Stimulated activated CD8-positive, alpha-beta memory T cell treated with anti-CD3 and anti-CD28 coated beads, Interleukin-4, amount 100 ng/mL, for 4 hours (primary cell): ENCODE measurements at places on chromosomes 4 and X.

DNA sequence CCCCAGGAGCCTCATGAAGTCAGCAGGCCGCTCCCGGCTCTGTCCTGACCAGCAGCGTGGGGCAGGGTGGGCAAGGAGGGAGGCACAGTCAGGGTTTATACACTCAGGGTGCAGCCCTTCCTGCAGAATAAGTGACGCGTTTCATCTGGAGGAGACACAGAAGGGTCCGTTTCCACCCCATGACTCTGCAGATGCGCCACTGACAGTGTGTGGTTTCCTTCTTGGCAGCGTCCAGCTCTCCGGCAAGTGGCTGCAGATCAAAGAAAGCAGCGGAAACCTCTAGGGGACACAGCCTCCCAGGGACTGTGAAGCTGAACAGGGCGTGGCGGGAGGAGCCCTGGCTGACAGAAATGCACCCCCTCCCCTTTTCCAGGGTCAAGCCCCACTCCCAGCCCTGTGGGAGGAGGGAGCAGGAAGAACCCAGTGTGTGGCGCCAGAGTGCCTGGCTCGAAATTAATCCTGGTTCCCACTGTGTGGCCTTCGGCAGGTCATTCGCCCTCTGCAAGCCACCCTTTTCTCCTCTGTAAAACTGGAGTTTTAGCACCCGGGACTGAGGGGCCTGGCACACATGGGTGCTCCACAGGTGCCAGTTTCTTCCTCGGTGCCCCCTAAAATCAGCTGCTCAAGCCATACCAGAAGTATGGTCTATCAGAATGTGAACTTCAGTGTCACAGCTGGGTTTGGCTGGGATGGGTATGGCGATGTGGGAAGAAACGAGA lies 17.3 kb upstream of the TBC1D14 start:
- no peak for DNase-seq

- no peak for DNase-seq
These were observed 473.9 kb upstream of the FTHL17 start for GRCh38 chrX:31545726-31546125.

DNA sequence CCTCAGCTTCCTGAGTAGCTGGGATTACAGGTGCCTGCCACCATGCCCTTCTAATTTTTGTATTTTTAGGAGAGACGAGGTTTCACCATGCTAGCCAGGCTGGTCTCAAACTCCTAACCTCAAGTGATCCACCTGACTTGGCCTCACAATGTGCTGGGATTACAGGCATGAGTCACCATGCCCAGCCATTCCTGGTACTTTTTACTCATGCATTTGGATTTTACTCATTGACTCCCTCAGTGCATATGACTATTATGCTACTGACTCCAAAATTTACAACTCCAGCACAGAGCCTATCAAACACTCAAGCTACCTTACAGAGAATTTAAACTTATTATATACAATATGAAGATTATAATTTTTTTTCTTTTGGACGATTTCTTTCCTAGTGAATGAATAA lies 199.9 kb downstream of the CXXC4 start:
- no peak for DNase-seq

DNA sequence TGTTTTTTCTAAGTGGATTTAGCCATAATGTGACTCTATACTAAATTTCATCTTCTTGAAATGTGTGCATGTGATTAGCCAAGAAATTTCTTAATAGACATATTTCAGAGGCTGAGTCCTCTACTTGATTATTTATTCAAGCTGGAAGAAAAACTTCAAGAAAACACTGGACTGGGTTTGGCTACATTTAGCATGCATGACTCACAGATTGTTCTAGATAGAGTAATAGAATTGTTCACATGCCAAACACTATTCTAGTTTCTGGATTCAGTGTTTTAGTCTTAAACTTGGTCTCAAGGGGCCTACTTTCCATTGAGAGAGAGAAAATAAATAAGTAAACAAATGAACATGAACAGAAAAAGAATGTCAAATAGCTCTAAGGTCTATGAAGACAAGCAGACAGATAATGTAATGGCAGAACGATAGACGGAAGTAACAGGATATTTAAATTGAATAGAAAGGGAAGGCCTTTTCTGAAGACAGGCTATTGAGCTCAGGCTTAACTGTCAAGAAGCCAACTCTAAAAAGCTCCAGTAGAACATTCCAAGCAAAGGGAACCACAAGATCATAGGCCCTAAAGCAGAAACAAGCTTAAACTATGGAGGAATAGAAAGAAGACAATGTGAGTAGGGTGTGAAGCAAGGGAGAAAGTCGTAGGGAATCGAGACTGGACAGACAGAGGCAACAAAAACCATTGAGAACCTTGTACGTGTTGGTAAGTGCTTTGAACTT lies 104.6 kb downstream of the TMEM144 start:
- no peak for DNase-seq

DNA sequence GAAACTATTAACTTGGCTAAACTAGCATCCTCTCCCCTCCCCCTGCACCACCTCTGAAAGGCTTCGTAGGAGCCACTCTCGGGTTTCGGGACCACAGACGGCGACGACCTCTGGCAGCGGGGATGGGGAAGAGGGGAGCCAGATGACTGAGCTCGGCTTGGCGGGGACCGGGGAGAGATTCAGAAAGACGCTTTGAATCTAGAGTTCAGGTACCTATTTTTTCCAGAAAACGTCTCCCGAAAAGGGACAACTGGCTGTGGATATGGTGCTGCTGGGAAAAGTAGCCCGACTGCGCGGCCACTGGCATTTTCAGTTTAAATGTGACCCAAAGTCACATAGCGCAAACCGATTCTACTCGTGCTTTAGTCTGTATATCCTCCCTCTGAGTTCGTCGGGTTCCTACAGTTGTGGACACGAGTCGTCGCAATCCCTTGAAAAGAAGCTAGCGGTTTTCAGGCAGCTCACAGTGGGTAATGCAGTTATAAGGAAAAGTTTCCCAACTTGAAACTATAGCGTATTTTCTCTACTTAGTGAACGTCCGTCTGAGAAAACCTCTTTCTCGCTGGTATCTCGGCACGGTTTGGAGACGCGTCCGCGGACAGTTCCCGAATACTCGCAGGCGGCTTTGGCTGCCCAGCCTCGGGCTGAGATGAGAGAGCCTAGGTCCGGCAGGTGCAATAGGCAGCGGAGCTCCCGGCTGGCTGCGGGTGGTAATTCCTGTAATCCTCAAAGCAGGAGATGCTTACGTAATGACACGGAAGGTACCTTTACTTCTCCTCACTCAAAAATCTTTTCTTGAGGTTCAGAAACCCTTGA lies 1.3 kb downstream of the PARM1 start:
- DNase-seq: no peak

DNA sequence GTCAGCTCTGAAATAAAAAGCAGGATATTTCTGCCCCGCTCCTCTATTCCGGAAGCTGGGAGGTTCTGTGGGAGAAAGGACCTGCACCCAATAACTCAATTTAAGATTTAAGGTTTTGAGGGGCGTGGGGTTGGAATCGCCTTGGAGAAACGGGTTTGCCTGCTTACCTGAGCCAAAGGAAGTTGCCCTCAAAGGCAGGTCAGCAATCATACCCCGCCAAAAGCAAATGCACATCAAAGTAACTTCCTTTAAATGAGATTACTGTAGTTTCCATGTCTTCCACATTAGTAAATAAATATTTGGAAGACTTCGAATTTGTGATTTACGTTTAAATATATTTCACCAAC lies 978 bp upstream of the HS3ST1 start:
- no peak for DNase-seq

DNA sequence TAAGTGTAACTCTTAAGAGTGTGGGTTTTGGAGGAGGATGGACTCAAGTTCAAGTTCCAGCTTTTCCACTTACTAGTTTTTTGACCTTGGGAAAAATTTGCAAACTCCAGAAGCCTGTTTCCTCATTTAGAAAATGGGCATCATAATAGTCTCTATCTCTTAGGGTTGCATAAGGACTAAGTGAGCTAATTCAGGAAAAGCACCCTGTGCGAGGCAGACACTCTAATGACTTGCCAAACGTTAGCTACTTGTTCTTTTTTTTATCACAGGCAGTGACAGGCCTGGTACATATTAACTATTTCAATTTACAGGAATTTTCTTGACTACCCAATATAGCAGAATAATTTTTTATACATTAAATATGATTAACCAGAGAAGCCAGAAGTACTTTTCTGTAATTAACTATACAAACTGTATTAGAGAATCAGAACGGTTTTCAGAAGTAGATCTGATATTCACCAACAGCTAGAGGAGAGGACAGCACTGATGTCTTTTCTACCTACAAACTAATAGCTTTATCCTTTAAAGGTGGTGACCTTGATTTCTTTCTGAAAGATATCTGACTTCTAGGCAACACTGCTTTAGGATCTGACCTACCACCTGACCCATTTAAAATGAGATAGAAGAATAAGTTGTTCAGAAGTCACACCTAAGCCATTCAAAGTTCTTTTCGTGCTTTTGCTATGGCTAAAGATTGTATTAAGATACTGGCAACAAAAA lies 139.6 kb upstream of the HAND2 start:
- DNase-seq: no peak

GRCh38 chr4:89558147-89558546 lies 250.5 kb upstream of the GPRIN3 start:
- DNase-seq: no peak

GRCh38 chrX:21756785-21757529 lies 959 bp downstream of the SMPX start:
- DNase-seq: no peak

DNA sequence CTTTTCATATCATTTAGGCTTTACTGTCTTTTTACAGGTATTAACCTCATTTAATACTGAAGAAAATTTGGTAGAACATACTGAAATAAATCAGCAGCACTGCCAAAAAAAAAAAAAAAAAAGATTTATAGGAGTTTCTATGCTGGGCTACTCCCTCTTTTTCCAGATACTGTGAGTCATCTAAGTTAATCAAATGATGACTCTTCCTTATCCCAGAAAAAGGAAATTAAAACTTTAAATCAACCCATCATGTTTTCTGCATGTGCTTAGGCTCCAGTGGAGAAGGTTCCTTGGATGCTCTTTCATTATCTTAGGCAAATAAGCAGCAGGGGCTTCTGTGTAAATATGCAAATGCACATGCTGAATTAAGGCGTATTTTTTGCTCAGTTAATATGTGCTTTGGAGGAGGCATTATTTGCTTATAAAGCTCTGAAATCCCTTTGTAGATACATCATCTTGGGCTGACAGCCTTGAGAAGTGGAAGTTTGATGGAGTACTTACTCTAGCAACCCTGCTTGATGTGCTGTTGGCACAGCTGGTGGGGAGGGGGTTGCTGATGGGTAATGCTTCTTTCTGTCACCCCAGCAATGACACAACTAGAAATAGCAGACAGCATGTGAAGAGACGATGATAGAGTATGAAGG lies 136.1 kb downstream of the C4orf33 start:
- no peak for DNase-seq

- DNase-seq: no peak
These were observed 124.8 kb downstream of the SNCA start for GRCh38 chr4:89712141-89712540.
